ENCODE measurements at places on chromosomes 1 and 21.

GRCh38 chr1:41599912-41600311 lies 115.4 kb upstream of the EDN2 start:
- no peak for DNase-seq

GRCh38 chr1:235946571-235946981 lies 79.9 kb upstream of the LYST start:
- DNase-seq, result no peak

DNA sequence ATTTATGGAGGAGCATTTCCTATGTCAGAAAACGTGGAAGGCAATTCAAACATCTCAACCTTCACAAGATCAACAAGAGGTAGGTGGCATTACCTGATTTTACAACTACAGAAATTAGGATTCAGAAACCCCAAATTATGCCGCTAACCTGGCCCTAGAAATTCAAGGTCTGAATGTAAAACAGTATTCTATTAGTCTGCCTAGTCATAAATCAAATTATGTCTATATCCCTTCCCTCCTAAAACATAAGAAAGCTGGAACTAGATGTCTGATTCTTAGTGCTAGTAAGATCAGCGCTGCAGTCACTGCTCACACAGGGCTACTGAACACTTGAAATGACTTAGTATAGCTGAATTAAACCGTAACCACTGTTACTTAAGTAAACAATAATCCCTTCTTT lies 1.4 kb downstream of the TOMM20 start:
- DNase-seq, result no peak

GRCh38 chr1:229347528-229347927 lies 4.7 kb upstream of the CCSAP start:
- DNase-seq, result no peak

DNA sequence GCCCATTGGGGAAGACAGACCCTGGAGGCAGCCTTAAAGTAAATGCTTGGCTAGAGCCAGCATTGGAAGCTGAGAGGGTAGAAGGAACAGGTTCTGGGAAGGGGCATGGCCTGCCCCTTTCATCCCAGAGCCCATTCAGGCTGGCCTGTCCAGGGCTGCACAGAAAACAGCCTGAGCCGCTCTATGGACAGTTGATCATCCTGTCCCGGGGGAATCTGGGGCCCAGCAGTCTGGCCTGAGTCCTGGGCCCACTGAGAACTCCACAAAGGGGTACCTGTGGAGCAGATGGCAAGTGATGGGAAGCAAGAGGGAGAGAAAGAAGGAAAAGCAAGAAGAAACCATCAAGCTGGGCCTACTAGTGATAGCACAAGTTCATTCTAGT lies 13.2 kb downstream of the TMEM81 start:
- DNase-seq, result no peak

DNA sequence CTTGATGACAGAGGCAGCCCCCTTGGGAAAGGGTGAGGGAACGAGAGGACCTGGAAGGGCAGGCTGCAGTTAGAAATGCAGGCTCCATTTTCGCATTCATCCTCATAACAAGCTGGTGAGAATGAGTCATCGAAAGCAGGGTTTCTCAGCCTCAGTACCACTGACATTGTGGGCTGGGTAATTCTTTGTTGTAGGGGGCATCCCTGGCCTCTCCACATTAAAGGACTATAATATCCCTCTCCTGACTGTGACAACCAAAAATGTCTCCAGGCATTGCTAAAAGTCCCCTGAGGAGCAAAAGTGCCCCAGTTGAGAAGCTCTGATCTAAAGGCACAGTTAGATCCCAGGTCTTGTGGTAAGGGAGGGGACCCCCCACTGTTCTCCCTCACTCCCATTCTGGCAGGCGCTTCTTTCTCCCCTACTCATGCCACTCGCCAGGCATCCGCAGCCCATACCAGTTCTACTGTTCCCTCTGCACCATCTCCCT lies 20.4 kb downstream of the KCNN3 start:
- DNase-seq, result peak; percentile 34

- DNase-seq, result peak; percentile 61
Measured at GRCh38 chr1:47507881-47508701, 70.2 kb downstream of the FOXD2 start.

DNA sequence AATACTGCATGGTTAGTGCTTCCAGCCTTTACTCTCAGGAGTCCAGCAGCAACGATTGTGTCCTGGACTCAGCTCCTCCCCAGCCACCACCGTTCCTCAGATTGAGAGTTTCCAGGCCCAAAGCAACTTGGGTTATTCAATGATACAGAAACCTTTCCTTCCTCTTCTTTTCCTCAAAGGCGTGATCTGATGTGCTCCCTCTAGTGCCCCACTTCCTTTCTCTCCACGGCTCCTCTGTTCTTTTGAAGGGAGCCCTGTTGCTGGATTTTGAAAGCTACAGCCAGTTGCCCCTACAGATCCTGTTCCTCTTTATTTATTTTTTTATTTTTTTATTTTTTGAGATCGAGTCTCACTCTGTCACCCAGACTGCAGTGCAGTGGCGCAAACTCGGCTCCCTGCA lies 14.1 kb downstream of the CRP start:
- no peak for DNase-seq

DNA sequence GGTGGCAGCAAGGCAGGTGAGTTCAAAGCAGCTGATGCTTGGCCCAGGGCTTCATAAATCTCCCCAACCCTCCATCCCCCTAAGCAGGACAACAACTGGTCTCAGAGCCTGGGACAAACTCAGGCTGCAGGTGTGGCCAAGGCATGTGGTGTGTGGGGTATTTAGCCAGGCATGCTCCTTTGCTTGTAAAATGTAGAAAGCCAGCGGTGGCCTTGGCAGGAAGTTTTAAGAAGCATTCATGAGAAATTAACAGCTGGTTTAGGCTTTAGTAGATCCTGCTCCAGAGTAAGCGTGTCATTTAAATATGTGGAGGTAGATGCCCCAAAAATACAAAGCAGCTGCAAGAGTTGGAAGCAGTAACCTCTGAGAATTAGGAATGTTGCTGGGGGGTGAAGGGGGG lies 44.8 kb downstream of the NTPCR start:
- DNase-seq, result no peak

GRCh38 chr1:92691925-92692324 lies 93.0 kb downstream of the EVI5 start:
- no peak for DNase-seq

GRCh38 chr1:160658162-160658813 lies 11.4 kb upstream of the SLAMF1 start:
- no peak for DNase-seq

- DNase-seq, result no peak
Measured at GRCh38 chr1:2972879-2973575, 48.2 kb upstream of the ACTRT2 start.

DNA sequence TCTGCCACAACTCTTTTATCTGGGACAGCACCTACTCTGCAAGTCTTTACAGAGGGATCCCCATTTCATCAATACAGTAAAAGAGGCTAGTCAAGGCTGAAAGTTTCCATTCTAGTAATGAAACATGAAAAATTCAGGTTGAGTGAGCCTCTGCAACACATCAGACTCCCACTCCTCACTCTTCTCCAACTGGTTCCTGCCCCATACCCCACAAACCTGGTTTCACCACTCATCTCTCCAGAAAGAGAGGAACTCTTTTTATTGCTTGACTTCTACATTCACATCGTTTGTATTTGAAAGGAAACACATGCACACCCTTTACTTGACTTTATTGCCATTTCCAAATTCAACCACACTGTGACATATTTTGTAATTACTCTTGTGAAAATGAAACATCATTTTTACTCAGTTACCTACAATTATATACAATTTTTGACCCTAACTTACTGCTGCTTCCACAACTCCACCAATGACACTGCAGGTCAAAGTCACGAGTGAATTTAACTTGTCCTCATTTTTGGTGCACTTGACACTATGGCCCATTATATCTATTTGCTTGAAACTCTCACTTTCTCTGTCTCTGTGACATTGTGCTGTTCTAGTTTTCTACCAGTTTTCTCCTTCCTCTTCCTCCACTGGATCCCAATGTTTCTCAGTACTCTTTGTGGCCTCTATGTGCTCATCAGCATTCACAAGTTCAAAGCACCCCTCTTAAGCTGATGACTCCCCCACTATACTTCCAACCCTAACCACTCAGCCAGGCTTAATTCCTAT lies 8.0 kb downstream of the STX6 start:
- DNase-seq, result peak; percentile 27

DNA sequence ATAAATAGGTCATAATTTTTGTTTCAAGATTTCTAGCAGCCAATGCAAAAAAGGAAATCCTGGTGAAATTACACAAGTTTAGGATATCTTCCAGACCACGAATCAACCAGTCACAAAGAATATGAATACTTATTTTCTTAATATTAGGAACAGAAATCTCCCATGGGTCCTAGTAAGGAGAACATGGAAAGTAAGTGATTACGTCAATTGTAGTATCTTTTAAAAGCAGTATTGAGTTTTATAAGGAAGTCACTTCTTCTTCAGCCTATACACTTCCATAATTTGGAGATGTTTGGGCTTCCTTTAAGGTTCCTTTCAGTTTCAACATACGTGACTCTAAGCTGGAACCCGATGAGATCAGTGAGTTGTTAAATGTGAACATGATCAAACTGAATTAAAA lies 534.5 kb downstream of the USP25 start:
- DNase-seq, result no peak

DNA sequence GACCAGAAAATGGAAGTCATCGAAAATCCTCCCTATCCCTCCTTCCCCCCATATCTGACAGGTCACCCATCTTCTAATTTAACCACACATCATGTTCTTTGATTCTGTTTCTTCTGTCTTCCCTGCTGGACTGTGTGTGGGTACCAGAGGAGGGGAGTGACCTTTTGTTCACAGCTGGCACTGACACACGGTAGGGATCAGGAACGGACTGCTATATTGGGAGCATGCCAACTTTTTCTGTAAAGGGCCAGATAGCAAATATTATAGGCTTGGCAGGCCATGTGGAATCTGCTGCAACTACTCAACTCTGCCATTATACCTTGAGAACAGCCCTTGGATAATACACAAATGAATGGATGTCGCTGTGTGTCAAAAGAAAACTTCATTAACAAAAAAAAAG lies 7.5 kb upstream of the TOMM20 start:
- no peak for DNase-seq

GRCh38 chr21:34952701-34953100 lies 96.4 kb downstream of the RUNX1 start:
- no peak for DNase-seq

- DNase-seq, result no peak
Measured at GRCh38 chr1:243471754-243472745, 216.2 kb downstream of the SDCCAG8 start.

GRCh38 chr1:25566730-25567341 lies 23.4 kb downstream of the LDLRAP1 start:
- no peak for DNase-seq
